ENCODE measurements at places on chromosomes 7 and 10. TPM values are rescaled to one million over a fixed set of nuclear protein-coding genes. Genes with fewer than 3 reads are reported as not detected.

ERVW-1 gene
- total RNA-seq, result not detected

STAM gene
- total RNA-seq, result 23.3 TPM

CTBP2 gene
- 0.39 TPM for total RNA-seq

TACR2 gene
- not detected for total RNA-seq

ITGA8 gene
- total RNA-seq, result not detected

CLDN4 gene
- total RNA-seq, result not detected

DNA sequence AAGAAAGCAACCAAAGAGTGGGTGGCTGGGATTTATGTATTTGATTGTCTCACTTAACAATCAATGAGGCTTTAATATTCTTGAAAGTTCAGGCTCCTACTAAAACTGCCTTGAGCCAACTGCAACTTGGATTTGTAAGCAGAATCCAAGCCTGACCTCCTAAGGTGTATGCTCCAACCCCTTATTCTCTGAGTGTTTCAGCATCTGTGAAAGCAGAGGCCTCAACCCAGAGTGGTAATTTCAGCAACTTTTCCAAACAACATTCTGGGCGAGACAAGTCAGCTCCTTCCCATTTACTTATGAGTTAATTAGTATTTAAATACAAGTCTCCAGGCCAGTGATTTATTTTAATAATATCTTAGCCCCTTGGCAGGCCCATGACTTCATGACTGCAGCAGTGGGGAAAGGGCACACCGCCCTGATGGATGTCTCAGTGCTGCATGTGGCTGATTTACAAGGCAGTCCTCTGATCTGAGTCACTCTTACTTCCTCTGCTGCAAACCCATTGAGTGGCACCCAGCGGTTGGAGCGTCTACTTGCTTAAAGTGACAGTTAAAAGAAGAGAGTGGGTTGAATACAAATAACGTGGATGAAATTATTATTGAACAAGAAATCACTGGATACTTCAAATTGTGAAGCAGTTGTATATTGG lies 209.1 kb downstream of the TRIL start:
- H3K36me3 ChIP-seq, result no peaks in the 10 kb centered on the region
- DNase-seq, result no peak
- H3K4me1 ChIP-seq, result no peaks in the 10 kb centered on the region
- no peak overlapping the region for H3K4me3 ChIP-seq
- no peak overlapping the region for H3K27ac ChIP-seq
- H3K27me3 ChIP-seq, result no peaks in the 10 kb centered on the region

Measured in activated T-helper 1 cell treated with anti-CD3 and anti-CD28 coated beads, Interleukin-12 subunit alpha, Interleukin-12 subunit beta, Interleukin-2, Interleukin-4 antibody, amounts not matched to agents 30 ng/mL and 10 ng/mL and 1 ng/mL, durations not matched to agents 14 hours and 24 hours and 36 hours (primary cell).